ENCODE measurements at places on chromosomes 16 and 17.

- DNase-seq = no peak
These were observed 13.1 kb upstream of the CTCF start for GRCh38 chr16:67549240-67549639.

GRCh38 chr16:66953462-66954096 lies 7.5 kb upstream of the CES3 start:
- DNase-seq = no peak

DNA sequence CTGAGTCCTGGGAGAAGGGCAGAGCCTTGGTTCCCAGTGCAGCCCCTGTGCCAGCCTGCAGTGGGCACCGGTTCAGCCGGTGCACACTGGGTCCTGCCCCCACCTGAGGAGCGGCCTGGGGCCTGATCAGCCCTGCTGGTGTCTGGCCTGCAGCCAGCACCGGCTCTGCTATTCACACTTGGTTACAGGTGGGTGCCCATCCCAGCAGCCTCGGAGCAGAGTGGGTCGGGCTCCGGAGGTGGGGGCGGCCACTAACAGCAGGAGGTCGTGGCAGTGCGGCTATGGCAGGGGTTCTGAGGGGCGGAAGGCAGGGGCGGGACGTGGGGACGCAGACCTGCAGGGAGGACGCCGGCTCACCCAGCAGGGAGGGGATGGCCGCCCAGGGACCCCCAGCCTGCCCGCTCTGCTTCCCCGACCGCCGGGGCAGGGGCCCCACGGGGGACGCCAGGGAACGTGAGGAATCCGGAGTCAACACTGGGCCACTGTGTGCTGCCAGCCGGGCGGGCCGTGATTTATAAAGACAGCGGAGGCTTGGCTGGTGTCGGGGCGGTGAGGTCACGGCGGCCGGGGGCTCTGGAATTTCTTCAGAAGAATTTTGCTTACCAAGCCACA lies 20.3 kb downstream of the METRNL start:
- DNase-seq = peak; percentile 69

DNA sequence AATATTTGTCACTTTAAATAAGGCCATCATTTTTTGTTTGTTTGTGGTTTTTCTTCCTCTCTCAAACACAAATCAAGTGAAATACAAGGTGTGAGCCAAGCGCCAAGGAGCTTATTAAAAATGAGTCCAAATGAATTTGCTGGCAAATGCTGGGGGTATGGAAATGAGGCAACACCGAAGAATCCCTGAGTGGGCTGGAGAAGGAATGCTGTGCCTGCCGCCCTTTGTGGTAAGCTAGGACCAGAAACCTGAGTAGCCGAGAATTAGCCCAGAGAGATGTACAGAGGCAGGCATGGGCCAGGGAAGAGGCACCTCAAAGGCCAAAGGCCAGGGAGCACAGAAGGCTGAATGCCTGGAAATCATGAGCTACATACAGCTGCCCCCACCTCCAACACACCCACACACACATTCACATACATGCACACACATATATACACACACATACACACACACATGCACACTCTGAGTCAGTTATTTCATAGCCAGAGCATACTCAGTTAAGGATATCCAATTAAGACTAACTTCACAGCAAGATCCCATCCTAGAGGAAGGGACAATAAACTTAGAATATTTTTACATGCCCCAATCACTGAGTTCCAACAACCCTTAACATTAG lies 266.1 kb upstream of the DYNLRB2 start:
- no peak for DNase-seq

DNA sequence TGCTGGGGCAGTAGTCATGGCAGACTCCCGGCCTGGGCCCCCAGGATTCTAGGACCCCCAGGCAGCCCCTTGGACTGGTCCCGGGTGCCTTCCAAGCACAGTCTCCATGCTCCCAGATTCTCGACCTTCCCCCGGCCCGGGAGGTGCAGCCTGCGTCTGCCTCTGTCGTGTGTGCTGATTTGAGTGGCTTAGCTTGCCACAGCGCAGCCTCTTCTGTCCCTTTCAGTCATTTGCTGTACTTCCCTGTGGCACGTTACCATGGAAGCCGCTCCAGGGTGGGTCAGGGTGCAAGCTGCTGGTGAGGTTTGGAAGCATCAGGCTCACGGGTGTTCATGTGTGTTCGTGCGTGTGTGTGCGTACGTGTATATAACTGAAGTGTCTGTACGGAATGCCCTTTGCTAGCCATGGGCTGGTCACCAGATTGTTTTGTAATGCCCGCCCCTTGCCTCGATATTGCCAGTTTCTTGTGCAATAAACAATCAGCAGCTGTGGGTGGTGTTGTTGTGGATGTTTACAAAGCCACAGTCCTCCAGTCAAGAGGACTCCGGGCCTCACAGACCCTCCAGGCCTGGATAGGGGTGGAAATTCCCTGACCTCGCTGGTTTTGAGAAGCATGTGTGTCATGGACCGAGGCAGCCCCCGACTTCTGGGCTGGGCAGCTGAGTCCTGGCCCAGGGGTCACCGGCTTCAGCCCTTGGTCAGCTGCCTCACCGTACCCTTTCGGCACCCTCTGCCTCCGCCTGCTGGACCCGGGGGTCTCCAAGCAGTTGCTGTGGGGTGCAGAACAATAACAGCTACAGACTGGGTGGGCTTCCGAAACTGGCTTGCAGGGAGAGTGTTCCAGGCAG lies 9.7 kb upstream of the CLEC18A start:
- DNase-seq = peak; percentile 14

- DNase-seq = no peak
These were observed 299.8 kb upstream of the SALL1 start for GRCh38 chr16:51450909-51451308.

DNA sequence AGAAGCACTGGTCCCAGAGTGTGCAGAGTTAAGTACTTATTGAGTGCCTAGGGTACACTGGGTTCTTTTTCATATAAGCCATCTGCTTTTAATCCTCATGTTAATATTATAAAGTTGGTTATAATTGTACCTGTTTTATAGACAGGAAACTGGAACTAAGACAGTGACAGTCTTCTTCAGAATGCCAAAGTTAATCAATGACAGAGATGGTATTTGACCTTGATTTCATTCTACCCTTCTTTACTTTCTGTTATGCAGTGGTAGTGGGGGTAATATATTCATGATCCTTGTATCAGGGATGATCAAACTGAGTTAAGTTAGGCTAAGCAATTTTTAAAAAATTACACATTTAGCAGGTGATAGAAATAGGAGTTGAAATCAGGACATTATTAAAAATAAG lies 108.6 kb upstream of the GOT2 start:
- no peak for DNase-seq

GRCh38 chr17:64340557-64340956 lies 50.1 kb downstream of the PECAM1 start:
- no peak for DNase-seq

DNA sequence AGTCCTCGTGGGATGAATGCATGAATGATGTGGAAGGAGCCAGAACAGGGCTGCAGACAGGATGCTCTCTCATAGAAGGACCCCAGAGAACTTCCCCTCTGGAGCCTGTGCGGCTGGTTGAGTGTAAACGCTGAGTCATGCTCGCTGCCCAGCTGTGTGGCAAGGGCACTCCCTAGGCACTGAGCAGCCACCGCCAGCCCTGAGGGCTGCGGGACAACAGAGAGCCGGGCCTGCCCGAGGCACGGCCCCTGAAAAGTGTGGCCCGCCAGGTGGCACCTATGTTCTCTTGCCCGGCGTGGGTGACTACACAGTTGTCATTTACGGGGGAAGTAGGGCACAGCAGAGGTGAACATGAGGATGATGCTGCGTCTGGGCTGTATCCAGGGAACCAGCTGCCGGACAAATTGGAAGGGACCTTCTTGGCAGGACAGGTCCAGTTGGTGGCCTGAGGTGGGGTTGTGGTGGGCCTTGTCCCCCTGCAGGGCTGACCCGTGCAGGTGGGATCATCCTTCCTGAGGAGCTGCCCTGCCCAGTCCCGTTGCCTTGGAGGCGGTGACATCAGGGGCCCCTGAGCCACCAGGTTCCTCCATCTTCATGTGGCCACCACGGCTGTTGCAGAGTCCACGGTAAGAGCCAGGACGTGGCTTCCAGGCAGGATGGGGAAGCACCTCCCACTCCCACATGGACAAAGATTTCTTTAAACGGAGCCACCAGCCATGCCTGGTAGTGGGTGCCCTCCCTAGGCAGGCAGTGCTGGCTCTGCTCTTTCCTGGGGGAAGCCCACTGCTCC lies 94.8 kb upstream of the CBX4 start:
- DNase-seq = no peak

DNA sequence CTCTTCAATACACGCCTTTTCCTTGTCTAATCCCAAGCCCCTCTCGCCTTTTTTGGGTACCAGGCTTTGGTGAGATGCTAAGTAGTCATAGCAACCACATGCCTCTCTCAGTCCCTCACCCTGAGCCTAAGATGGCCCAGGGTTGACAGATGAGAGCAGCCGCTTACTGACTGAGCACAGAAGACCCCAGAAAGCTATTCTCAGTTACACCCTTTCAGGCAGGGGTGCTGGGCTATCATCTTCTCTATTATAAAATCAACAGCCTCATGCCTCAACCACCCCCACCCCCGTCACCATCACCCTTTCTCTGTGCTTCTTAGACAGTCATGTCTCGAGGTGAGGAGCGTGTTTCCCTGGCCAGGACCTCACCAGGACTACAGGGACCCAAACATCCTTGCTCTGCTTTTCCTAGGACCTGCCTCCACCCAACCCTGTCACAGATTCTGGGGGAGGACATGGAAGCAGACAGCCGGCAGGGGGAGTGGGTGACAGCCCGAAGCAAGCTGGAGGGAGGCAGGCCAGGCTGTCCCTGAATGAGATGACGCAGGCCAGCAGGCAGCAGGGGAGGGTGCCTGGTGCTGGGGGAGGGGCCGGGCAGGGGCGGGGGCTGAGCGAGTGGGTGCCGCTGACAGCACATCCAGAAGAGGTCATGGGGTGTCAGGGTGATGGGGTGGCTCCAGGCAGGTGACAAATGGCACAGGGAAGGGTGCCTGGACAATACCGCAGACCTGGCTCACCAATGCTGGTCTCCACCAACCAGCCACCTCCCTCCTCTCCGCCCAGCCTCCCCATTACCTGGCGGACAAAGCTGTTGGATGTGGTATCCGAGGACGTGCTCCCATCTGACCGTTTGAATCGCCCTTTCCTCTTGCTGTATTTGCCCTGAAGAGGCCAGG lies 3.1 kb downstream of the CACNB1 start:
- DNase-seq = peak; percentile 82

- no peak for DNase-seq
These were observed 7.7 kb downstream of the CYBC1 start for GRCh38 chr17:82442643-82443464.

DNA sequence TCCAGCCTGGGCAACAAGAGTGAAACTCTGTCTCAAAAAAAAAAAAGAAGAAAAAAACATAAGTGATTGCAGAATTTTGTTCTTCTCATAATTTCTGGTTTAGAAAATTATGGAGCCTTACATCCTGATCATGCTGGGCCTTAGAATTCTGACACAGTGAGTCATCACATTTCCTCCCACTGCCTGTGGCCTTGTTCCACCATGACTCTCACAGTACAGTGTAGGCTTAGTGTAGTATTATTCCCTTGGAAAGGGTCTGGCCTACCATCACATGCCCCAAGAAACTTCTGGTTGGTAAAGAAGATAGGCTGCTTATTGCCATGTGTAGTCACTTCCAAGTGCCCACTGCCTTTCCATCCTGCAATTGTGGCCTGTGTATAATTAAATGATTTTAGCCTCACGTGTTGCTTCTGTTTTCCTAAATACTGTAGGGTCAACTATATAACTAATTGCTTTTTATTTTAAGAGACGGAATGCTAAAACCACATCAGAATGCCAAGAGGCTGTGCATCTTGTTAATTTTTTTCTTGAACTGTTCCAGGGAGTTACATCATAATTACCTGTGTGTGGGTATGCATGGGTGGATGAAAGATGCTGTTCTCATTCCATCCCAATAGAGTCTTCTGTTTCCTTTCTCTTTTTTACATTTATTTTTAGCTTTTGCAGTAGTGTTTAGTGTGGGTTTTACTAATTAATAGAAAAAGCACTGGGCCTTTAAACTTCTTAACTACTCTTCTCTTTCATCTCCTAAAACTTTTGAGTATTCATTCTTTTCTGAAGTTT lies 25.9 kb downstream of the OGFOD1 start:
- DNase-seq = peak; percentile 76

- no peak for DNase-seq
These were observed at the start of gene MYH2 for GRCh38 chr17:10549096-10549842. TSS of gene MYH2 (minus strand) at chr17:10549658. CDS start at chr17:10547920, 1,738 bp downstream.

DNA sequence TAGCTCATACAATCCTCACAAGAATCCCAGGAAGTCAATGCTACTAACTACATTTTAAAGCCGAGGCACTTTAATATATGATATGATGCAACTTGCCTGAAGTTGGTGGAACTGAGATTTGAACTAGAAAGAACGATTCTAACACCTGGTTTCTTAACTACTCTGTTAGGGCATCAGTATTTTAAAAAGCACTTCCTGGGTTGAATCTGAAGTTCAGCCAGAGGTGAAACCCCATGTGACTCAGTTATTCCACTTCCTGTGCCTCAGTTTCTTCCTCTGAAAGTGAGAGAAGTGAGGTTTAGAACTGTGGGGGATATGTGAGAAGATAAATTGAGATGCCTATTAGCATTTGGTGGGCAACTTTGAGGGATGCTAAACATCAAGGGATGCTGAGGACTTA lies 129.4 kb upstream of the ANKFN1 start:
- no peak for DNase-seq

GRCh38 chr16:81279392-81279791 lies 35.4 kb upstream of the GAN start:
- DNase-seq = no peak

- DNase-seq = no peak
These were observed 12.4 kb upstream of the CCR7 start for GRCh38 chr17:40577611-40578065.

DNA sequence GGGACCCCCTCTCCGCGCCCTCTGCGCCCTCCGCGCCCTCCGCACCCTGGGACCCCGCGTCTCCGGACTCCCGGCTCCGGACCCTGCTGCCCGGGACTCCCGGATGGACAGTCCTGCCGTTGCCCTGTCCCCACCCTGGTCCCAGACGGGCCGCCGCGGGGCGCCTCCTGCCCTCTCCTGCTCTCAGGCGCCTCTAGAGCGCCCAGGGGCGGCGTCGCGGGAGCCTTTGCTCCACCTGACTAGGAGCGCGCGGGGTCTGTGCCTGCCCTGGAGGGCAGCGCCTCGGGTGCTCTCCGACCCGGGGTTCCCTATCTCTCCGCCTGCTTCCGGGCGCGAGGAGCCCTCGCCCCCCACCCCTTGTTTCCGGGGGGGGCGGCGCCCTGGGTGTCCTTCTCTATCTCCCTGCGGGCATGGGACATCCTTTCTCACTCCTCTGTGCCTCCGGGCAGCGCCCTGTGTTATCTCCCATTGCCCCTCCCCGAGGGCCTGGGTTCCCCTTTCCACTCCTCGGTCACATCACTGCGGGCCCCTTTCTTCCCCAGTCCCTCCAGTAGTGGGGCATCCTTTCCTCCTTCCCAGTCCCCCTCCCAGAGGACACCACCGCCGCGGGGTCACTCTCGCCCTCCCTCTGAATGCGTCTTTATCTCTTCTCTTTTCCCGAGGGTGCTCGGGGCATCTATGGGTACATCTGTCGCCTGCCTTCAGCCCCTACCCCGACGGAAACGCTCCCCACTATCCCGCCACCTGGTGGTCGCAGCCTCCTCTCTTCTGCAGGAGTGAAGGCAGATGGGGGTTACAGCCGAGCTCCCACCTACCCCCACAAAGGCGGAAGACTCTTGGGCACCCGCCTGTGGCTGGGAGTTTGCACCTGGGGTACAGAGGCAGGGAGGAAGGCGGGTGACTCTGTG lies 875 bp downstream of the PRKCB start:
- no peak for DNase-seq

GRCh38 chr16:51637770-51638094 lies 486.7 kb upstream of the SALL1 start:
- no peak for DNase-seq

Measured in adrenal gland (tissue), 19 donors.